ENCODE measurements at places on chromosomes 2 and 18.

GRCh38 chr2:128797092-128797491, 478.4 kb upstream of the HS6ST1 start:
- DNase-seq, result no peak

- no peak for DNase-seq
These were observed 54.4 kb downstream of the SH3YL1 start for GRCh38 chr2:209470-209869.

DNA sequence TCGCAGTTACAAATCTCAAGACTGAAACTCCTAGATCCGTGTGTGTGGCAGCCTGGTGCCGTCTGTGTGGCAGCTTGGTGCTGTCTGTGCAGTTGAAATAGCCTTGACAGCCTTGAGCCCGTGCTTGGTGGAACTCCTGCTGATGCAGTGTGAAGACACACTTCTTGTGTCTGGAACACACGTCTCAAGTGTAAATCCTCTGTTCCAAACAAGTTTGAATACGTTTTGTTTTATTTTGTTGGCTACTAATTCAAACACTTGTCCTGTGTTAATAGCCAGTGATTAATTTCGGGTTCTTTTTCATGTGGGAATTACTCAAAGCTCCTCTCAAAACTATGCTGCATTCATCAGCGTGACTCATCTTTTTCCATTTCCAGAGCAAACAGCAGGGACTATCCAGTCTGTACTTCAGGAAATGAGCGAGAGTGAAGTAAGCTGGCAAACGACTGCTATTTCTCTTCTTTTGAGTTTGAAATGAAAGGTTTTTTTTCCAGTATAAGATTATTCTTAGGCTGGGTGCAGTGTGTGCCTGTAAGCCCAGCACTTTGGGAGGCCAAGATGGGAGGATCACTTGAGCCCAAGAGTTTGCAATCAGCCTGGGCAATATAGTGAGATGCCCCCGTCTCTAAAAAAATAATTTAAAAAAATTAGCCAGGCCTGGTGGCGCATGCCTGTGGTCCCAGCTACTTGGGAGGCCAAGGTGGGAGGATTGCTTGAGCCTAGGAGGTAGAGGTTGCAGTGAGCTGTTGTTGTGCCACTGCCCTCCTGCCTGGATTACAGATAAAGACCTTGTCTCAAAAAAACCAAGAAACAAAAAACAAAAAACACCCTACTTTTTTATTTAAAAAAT, 152.9 kb downstream of the SPP2 start:
- DNase-seq, result no peak

DNA sequence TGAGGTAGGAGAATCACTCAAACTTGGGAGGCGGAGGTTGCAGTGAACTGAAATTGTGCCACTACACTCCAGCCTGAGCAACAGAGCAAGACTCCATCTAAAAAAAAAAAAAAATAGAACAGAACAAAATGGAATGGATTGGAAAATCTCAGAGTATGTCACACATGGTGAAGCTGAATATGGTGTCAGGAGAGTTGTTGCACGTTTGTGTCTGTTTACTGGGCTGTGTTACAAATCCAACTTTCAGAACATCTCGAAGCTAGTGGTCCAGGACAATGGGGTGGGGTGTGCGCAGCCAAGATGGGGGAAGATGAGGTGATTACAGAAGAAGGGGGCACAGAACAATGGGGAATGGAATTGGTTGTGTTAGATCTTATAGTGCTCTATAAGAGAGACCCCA, 17.6 kb downstream of the SAG start:
- no peak for DNase-seq

DNA sequence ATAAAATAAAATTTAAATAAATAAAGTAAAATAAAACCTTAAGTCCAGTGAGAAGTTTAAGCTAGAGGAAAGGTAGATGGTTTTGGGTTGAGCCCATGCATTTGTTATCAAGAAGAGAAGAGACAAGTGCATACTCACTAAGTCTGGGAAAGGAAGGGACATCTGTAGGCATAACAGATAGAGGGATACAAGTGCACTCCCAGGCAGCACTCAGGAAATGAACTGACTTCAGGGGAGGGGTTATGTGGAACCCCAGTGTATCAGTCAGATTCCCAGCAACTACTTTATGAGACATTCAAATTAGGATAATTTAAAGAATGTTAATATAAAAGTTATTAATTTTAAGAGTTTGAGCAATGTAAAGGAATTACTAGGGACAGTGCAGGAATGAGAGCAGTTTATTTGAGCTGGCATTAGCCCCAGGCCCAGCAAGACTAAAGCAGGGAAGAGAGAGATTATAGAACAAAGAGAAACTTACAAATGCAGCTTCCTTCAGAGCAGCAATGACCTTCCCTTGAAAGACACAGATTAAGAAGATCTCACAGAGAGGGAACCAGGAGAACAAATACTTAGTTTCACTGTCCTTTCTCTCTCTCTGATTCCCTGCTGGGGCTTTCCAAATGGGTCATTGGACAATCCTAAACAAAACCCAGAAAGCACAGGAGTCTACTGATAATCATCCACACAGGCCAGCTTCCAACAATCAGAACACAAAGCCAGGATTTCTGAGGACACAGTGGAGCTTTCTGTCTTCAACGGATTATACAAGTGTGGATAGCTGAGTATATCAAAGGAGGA, 109.7 kb downstream of the ERBB4 start:
- no peak for DNase-seq

- no peak for DNase-seq
These were observed 172.0 kb downstream of the SLC4A10 start for GRCh38 chr2:161796192-161796591.

- no peak for DNase-seq
These were observed 8.0 kb upstream of the CYP27C1 start for GRCh38 chr2:127228102-127228501.

DNA sequence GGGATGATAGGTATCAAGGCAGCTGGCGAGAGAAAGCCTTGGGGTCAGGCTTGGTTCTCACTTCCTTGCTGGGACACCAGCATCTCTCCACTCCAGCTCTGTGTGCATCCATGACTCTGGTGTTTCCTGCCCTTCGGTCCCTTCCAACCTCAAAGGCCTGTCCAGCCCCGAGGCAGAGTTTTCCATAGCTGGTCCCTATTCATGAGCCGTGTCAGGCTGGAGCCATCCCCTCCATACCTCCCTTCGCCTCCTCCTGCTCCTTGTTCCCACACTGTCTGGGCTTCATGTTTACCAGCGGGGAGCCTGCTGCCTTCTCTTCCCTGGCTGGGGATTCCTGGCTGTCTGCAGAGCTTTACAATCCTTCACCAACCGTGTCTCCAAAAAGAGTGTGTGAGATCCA, 51.2 kb downstream of the DYSF start:
- DNase-seq, result no peak

DNA sequence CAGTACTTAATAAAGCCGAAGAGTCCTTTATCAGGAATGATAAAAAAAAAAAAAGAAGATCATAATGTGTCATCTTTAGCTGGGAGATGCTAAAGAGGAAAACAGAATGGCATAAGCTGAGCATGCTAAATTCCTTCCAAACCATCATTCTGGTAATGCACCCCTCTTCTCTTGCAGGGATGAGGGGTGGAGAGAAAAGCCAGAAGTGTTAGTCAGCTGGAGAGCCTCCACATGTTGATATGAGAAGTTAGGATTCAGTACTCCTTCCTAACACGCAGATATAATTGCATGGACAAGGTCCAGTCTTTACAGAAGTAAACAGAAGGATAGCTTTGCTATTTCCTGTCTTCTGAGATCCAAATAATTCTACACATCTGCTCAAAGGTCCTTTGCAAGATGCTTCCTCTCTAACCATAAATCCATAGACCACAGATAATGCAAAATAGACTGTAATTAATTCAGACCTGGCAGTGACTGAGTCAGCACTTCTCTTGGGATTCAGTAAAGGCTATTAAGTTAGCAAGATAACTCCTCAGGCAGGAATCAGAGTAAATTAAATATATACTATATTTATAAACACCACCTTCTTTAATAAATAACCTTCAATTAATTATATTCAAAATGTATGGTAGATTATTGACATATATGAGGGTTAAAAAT, 930.0 kb upstream of the KLHL29 start:
- DNase-seq, result no peak

DNA sequence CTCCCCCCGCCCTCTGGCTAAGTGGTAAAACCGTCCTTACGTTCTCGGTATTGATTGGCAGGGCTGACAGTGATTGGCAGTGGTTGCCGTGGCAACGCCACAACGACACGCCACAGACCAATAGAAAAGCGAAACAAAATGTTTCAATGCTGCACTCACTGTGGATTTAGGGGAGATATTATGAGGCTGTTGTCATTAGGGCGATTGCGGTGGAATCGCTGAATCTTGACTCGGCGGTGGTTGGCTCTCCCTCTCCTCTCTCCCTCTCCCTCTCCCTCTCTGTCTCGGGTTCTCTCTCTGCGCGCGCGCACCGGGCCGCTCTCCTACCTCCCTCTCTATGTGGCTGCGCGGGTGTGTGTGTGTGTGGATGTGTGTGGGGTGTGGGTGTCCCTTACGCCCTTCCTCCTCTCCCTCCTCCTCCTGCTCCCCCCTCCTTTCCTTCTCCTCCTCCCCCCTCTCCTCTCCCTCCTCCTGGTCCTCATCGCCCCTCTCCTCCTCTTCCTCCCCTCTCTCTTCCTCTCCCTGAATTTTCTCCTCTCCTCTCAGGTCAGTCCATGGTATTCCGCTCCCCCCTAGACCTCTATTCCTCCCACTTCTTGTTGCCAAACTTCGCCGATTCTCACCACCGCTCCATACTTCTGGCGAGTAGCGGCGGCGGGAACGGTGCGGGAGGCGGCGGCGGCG, at the start of gene SIX3:
Gene SIX3, plus strand, starts transcription at position 152 of the 684 bp plus-strand sequence. Its CDS starts 403 bp downstream, at position 555.
- DNase-seq, result peak; percentile 28

- peak; percentile 52 for DNase-seq
These were observed 154.8 kb downstream of the TGIF1 start for GRCh38 chr18:3604498-3605408.

DNA sequence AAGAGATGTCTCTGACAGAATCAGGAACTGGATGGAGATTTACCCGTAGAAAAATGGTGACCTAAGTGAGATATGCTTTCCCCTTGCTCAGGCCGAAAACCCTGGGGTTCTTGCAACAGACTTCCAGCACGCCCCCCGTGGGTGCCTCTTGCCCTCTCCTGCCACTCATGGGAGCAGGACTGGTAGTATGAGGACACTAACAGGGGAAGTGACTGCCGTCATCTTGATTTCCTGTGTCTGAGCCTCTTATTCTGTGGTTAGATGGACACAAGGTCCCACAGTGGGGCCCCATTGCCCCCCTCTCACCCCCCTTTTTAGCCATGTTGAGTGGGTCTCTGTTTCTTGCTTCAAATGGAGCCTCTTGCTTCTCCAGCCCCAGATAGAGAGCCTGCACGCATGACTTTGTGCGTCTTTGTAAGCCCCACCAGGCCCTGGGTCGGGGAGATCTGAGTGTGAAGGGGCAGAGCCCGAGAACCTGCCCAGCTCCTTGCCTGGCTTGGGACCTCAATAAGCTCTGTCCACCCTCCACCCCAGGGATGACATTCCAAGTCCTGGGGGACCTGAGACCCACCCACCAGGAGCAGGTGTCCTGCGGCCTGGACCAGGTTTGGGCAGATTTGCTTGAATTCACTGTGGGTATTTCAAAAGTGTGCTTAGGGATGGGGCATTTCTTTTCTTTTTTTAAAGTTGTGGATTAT, 12.6 kb downstream of the GNLY start:
- DNase-seq, result no peak

GRCh38 chr18:7877609-7878008, 310.5 kb downstream of the PTPRM start:
- no peak for DNase-seq

DNA sequence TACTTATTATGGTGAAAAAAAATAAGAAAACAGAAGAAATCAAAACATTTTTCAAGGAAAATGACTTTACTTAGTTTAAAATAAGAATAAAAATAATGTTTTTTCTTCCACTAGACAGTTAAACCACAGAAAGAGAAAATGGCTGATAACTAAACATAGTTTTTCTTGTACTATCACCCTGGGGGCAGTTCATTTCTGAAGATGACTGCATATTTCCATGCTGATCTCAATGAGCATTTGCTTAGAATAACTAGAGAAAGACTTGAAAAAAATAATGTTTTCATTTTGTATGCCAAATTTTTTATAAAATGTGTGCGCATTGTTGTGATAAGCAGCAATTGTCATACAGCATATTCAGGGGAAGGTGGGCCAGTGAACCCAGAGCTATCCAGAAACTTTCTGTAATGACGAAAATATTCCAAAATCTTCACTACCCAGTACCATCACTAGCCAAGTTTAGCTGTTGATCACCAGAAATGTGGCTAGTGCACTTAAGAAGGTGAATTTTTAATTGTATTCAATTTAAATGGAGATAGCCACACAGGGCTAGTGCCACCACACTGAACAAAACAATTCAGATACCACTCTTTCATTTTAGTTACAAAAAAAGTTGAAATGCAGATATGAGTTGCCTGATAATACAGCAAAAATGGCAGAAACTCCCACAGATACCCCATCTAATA, 513.4 kb upstream of the NETO1 start:
- no peak for DNase-seq

DNA sequence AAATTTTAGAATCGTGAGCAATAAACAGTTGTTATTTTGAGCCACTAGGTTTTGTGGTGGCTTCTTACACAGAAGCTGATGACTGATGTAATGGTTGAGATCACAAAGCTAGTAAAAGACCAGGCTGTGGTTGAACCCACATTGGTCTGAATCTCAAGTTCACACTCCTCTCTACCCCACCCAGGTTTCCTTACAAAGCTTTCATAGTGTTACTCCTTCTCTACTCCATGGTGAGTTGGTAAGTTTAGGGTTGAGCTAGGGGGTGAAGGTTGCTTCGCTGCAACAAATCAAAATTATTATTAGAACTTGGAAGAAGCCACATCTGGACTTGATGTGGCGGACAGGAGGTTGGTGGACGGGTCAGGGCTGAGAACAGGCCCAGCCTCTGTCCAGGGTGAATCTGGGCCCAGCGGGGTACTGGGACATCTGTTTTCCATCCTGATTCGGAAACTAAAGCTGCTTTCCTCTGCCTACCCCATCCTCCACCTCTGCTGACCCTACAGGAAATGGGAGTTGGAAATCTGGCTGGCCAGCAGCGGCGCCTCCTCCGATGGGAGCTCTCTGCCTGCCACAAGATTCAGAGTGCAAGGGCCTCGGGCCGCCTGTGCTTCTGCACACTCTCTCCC, 86.3 kb downstream of the ZFP36L2 start:
- DNase-seq, result peak; percentile 58

DNA sequence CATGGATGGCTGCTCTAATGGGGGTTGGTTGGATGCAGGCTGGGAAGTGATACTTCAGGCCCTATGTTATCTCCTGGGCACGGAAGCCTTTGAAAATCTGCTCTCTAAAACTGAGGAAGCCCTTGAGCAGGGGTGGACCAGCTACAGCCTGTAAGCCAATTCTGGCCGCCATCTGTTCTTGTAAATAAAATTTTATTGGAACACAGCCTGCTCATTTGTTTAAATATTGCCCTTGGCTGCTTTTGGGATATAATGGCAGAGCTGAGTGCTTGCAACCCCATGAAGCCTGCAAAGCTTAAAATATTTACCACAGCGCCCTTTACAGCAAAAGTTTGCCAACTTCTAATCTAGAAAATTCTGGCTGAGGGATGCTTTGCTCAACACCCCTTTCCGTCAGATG, 11.9 kb upstream of the IGFBP2 start:
- DNase-seq, result no peak

GRCh38 chr2:235244255-235245220, 249.3 kb upstream of the AGAP1 start:
- DNase-seq, result no peak
